ENCODE measurements at places on chromosomes 6 and 20. TPM values are rescaled to one million over a fixed set of nuclear protein-coding genes. Genes with fewer than 3 reads are reported as not detected.

DNA sequence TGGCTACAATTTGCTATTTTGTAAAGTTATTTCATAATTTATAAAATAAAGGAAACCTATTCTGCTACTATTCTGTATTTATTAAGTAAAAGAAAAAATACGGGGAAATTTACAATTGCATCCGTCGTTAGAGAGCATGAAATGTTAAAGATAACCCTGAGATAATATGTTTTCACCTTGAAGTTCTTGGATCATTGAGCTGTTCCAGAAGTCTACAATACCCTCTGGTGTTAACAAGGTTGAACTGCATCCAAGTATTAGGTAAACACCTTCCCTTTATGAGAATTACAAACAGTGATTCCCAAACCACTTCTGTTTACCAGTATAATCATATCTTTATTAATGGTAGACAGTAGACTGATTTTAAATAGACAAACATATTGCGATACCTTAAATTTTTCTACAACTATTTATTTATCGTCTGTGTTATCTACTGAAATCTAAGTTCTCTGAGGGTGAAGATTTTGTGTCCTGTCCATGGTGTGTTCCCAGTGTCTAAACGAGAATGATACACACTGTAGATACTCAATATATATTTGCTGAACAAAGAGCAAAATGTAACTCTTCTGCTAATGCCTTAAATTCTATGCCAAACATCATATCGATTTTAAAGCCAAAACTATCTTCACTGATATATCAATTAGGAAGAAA, 28.2 kb downstream of the TBC1D32 start:
- peaks cover 7% of the 10 kb centered on the region for H3K36me3 ChIP-seq
- peaks cover 5% of the 10 kb centered on the region for H3K4me1 ChIP-seq
- DNase-seq = no peak
- no peak overlapping the region for H3K27ac ChIP-seq
- H3K4me3 ChIP-seq = no peak overlapping the region
- no peaks in the 10 kb centered on the region for H3K27me3 ChIP-seq

DNA sequence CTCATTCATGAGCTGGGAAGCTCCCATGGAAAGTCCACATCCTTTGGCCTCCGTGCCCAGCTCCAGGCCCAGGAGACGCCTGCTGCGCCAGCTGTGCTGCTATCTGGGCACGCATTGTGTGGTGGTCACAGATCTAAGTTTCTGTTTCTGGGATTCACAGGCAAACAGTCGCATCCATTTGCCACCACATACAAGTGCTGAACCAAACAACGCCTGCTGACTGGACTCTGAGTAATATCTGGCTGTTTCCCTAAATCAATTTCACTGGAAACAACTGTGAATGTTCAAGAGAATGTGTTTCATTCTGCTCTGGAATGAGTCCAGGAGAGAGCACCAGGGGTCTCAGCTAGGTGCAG, 45.5 kb downstream of the IRF4 start:
- no peak for DNase-seq
- no peak overlapping the region for H3K4me3 ChIP-seq
- peaks cover 45% of the 10 kb centered on the region for H3K4me1 ChIP-seq
- no peak overlapping the region for H3K27ac ChIP-seq
- peaks cover 3% of the 10 kb centered on the region for H3K27me3 ChIP-seq
- peaks cover 4% of the 10 kb centered on the region for H3K36me3 ChIP-seq

GRCh38 chr6:150252714-150253444, 110.0 kb downstream of the PPP1R14C start:
- H3K27me3 ChIP-seq = peaks cover 2% of the 10 kb centered on the region
- H3K4me1 ChIP-seq = peaks cover 31% of the 10 kb centered on the region
- H3K36me3 ChIP-seq = no peaks in the 10 kb centered on the region
- no peak overlapping the region for H3K27ac ChIP-seq

- peaks cover 12% of the 10 kb centered on the region for H3K36me3 ChIP-seq
- H3K4me3 ChIP-seq = no peak overlapping the region
- no peak overlapping the region for H3K27ac ChIP-seq
- no peak for DNase-seq
- H3K27me3 ChIP-seq = no peaks in the 10 kb centered on the region
These were observed 130.9 kb downstream of the QKI start for GRCh38 chr6:163545370-163545769.

GRCh38 chr20:48776306-48776705, 51.5 kb downstream of the PREX1 start:
- H3K4me1 ChIP-seq = peaks cover 44% of the 10 kb centered on the region
- H3K27me3 ChIP-seq = no peaks in the 10 kb centered on the region
- H3K4me3 ChIP-seq = no peak overlapping the region
- no peak for DNase-seq
- H3K36me3 ChIP-seq = peaks cover 43% of the 10 kb centered on the region

GRCh38 chr20:10873026-10873425, 199.2 kb upstream of the JAG1 start:
- H3K4me1 ChIP-seq = no peaks in the 10 kb centered on the region
- no peak overlapping the region for H3K27ac ChIP-seq
- H3K36me3 ChIP-seq = no peaks in the 10 kb centered on the region
- no peak for DNase-seq
- H3K27me3 ChIP-seq = no peaks in the 10 kb centered on the region

SLC17A3 gene
- 0.66 TPM for total RNA-seq

RCAN2 gene
- total RNA-seq = 0.44 TPM

OR12D3 gene
- not detected for total RNA-seq

RIPPLY2 gene
- not detected for total RNA-seq

LPA gene
- total RNA-seq = not detected

KCNB1 gene
- 0.08 TPM for total RNA-seq

E2F3 gene
- total RNA-seq = 30.3 TPM

HSPA1A gene
- total RNA-seq = 173 TPM
